ENCODE measurements at places on chromosomes 12 and 14.

- no peak for DNase-seq
These were observed 117.3 kb upstream of the MYF6 start for GRCh38 chr12:80590085-80590484.

DNA sequence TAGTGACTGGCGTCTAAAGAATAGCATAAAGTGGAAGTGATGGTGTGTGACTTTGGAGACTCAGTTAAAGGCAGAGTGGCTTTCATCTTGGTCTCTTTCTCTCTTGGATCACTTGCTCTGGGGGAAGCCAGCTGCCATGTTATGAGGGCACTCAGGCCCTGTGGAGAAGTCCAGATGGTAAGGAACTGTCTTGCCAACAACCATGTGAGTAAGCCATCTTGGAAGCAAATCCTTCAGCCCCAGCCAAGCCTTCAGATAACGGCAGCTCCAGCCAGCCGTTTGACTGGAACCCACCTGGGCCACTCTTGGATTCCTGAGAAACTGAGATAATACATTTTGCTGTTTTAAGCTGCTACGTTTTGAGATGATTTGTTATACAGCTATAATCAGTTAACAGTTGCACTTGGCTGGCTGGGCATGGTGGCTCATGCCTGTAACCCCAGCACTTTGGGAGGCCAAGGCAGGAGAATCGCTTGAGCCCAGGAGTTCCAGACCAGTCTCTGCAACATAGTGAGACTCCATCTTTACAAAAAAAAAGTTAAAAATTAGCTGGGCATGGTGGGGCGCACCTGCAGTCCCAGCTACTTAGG lies 7.7 kb upstream of the LRRC23 start:
- DNase-seq, result no peak

DNA sequence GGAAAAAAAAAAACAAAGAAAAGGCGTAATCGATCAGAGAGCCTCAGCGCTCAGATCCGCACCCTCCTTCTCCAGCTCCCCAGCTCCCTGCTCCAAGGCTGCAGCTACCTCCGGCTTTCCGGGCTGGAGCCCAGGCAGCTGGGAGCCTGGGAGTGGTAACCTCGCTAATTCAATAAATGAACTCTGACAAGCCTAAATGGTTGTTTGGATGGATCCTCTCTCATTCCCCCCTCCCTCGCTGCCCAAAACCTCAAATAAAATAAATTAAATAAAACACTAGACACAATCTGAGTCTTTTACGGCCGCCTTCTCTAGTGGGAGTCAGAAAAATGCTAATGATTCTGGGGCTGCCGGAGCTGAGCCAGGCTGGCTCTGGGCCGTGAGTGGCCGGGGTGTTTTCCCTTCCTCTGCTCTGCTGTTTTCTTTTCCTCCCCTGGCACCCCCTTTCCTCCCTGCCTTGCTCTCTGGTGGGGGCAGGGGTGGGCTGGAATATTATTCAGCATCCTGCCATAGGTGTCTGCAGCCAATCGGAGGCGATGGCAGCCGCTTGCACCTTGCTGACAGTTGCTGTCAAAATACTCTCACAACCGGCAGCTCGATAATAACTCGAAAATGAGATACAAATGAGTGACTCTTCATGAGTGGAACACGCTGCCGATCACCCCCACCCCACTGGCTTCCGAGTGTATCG lies 76.1 kb downstream of the RBM19 start:
- DNase-seq, result no peak

DNA sequence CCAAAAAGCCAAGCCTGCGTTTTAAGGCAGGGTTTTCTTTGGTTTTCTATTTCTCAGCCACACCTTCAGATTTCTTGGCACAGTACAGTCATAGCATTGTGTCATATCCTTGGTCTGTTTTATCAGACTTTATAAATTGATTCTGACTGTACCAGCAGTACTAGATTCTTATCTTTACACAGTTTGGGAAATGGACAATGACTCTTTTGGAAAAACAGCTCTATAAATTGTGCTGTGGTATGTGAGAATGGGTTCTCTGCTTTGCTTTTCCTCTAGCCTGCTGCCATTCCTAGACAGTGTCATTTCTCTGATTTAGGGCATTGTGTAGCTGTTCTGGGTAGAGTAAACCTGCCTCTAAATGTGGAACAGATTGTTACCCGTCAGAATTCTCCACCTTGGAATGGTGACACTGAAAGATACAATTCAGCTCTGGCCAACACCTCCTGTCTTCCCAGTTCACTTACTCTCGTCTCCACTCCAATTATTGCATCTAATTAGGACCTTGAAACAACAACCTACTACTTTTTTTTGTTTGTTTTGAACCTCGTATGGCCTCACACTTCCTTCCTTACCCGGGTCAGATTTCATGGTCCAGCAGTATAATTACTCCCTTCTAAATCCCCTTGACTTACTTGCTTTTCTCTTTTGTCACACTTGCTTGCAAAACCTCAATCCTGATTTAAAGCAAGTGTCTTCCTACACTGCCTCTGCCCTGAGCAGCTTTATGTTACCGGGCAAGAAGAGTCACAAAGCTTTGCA lies 226.3 kb downstream of the ERC1 start:
- DNase-seq, result no peak

DNA sequence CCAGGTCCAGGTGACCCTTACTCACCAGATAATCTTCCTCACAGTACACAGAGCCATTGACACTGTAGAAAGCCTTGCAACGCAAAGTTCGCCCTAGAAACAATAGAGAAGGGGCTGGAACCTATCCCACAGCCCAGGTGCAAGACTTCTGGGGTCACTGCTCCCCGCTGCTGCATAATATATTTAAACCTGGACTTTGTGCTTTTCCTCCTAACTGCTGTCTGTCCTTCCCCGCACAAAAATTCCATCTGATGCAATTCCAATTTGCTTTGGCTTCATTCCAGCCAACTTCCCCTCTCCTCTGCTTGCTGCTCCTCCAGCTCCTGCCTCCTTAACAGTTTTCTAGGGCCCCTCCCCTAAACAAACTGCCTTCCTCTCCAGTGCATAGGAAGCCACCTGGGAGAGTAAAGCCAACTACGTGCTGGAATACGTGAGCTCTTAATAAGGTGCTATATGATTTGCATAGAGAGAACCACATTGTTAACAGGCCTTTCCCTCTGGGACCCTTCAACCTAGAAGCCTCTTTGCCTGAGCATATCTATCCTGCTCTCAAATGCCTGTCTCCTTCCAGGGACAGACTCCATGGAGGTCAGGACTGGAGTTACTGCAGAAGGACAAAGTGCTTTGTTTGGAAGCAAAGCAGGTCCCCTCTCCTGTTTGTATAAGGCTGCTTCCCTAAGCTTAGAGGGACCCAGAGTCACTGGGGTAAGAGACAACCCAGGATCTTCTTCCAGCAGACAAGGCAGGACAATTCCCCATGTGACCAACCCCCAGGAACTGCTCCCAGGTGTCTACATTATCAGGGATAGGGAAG lies 5.5 kb downstream of the AJUBA start:
- no peak for DNase-seq

Data from neural crest cell (in vitro differentiated cells).